Amygdala (tissue), 56 donors: ENCODE measurements at places on chromosomes 1 and 21.

- DNase-seq = no peak
Measured at GRCh38 chr1:154430903-154431302, 25.8 kb downstream of the IL6R start.

- DNase-seq = no peak
Measured at GRCh38 chr21:36481639-36482038, 1.7 kb upstream of the CLDN14 start.

GRCh38 chr1:17438318-17439249, 893 bp downstream of the RCC2 start:
- DNase-seq = peak; percentile 29

DNA sequence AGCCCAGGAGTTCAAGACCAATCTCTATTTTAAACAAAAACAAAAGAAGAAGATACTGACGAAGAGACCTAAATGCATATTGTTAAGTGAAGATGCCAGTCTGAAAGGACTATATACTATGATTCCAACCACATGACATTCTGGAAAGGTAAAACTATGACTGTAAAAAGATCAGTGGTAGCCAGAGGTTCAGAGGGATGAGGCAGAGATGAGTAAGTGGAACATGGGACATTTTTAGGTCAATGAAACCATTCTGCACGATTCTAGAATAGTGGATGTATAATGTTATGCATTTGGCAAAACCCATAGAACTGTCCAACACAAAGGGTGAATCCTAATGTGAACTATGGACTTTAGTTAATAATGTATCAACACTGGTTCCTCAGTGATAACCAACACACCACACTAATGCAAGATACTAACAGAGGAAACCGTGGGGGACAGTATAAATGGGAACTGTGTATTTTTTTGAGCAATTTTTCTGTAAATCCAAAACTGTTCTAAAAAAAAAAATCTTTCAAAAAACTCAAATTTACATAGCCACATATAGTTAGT, 8.2 kb downstream of the RC3H1 start:
- no peak for DNase-seq

DNA sequence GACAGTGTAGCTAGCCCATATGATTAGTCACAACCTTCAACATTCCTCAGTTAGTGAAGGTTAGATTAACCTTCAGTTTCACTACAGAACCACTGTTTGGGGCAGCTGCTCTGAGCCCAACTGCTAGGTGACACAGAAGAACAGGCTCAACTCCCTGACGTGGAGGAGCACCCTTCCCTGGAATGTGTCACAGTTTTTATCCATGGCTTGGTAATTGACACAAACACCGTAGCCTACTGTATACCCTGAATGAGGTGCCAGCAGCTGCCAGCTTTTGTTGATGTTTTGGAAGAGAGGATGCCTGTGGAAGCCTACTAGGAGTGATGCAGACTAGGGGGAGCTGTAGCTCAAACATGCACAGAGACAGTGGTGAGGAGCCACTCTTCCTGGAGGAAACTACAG, 56.6 kb upstream of the CR2 start:
- DNase-seq = no peak

DNA sequence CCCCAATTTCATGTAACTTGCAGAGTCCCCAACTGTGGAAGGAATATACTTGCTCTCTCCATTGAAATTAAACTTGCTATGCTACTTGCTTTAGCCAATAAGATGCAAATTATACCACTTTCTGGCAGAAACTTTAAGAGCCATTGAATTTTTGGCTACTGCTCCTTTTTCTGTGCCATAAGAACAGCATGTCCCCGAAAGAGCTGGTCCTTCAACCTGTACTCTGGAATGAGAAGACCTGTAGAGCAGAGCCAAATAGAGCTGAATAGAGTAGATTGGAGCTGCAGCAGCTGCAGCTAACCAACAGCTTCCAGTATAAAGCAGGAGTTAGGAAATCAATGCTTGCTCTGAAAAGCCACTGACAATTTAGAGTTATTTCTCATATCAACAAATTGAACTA, 472.3 kb upstream of the B3GALT2 start:
- no peak for DNase-seq

DNA sequence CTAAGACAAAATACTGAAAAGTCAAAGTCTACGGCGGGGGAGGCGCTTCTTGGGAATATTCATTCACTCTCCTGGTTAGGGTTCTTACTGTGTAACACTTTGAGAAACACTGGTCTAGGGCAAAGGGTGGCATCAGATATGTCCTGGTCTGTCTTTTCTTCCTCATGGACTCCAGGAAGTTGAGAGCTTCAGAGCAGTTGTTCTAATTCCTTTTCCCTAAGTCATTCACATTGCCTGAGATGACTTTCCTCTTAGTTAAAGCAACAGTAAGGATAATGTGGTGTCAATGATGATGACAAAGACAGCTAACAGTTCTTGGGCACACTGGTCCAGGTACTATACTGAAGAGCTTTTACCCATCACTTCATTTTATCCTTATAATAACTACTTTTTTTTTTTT, 27.0 kb downstream of the FGGY start:
- no peak for DNase-seq

GRCh38 chr1:220726634-220727033, 21.5 kb upstream of the MTARC2 start:
- DNase-seq = no peak

- no peak for DNase-seq
Measured at GRCh38 chr1:78210175-78210574, 164.4 kb downstream of the GIPC2 start.

- DNase-seq = no peak
Measured at GRCh38 chr1:229363723-229364122, 20.9 kb upstream of the CCSAP start.

DNA sequence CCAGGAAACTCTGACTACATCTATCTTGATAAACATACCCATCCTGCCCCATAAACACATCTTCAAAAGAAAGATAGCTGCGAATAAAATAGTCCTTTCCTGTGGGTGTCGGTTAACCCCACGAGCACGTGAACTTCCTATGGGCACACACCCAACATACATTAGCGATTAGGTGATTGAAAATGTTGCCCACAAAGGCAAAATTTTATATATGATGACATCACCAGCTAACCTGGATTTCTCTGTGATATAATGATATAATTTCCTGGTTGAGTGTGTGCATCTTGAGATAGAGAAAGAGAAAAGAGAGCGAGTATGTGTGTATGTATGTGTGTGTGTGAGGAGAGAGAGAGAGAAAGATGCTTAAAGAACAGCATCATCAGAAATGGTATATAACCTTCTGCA, 296.1 kb downstream of the PTPRC start:
- no peak for DNase-seq

GRCh38 chr21:36202726-36203602, 46.3 kb downstream of the DOP1B start:
- DNase-seq = no peak

- no peak for DNase-seq
Measured at GRCh38 chr1:198892065-198892464, 253.2 kb downstream of the PTPRC start.

GRCh38 chr1:171128463-171128862, 37.8 kb downstream of the FMO3 start:
- no peak for DNase-seq

GRCh38 chr1:67148516-67149178, 13.9 kb upstream of the C1orf141 start:
- DNase-seq = no peak

- DNase-seq = peak; percentile 52
Measured at GRCh38 chr1:228989992-228990827, 254.9 kb downstream of the RHOU start.

- peak; percentile 74 for DNase-seq
Measured at GRCh38 chr1:21651214-21652042, 17.7 kb downstream of the RAP1GAP start.

- DNase-seq = no peak
Measured at GRCh38 chr1:227372726-227373130, 54.4 kb upstream of the CDC42BPA start.
